ENCODE measurements at places on chromosomes 5 and 9.
A peak's percentile ranks its signal among the peaks of the same experiment; 100 is the strongest.

DNA sequence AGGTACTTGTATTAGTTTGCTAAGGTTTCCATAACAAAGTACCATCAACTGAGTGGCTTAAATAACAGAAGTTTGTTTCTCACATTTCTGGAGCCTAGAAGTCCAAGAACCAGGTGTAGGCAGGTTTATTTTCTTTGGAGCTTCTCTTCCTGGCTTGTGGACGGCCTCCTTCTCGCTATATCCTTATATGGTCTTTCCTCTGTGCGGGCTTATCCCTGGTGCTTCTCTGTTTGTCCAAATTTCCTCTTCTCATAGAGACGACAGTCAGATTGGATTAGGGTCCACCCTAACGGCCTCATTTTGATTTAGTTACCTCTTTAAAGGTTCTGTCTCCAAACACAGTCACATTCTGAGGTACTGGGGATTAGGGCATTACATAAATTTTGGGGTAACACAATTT, 88.3 kb downstream of the RMI1 start:
- no peaks in the 10 kb centered on the region for H3K4me1 ChIP-seq
- H3K36me3 ChIP-seq = no peaks in the 10 kb centered on the region
- H3K27me3 ChIP-seq = no peaks in the 10 kb centered on the region
- no peak for DNase-seq
- no peak overlapping the region for H3K4me3 ChIP-seq

DNA sequence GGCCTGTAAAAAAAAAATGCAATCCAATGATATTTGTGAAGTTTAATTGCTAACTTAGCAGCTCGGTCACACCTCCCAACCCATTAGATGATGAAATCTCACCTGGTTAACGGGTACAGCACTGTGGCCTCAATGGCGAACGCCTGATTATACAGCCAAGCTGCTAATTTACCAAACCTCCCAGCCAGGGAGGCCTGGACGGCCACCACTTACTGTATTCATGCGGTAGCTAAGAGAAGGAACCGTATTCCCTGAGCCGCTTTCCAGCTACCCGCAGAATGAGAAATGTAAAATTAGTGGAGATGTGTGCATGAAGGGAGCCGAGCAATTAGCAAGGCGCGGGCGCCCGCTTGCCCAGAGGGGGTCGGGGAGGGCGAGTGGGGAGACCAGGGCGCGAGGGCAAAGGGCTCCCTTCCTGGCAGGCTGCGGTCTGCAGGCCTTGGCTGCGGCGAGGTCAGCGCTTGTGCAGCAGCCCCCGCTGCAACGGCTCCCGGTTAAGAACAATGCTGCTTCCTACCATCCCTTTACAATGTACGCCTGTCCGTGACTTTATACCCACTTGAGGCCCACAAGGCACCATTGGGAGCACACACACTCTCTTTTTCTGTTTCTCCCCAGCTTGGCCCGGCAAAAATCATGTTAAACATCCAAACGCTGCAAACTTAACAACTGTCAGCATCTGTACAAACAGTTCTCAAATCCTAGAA, 70.4 kb upstream of the TBCA start:
- no peak overlapping the region for H3K4me3 ChIP-seq
- no peak for DNase-seq
- H3K27ac ChIP-seq = no peak overlapping the region

- H3K27me3 ChIP-seq = no peaks in the 10 kb centered on the region
- no peak overlapping the region for H3K27ac ChIP-seq
- H3K4me1 ChIP-seq = no peaks in the 10 kb centered on the region
- no peak for DNase-seq
- no peak overlapping the region for H3K4me3 ChIP-seq
- no peaks in the 10 kb centered on the region for H3K36me3 ChIP-seq
Measured at GRCh38 chr9:37398464-37399025, 24.0 kb upstream of the GRHPR start.

DNA sequence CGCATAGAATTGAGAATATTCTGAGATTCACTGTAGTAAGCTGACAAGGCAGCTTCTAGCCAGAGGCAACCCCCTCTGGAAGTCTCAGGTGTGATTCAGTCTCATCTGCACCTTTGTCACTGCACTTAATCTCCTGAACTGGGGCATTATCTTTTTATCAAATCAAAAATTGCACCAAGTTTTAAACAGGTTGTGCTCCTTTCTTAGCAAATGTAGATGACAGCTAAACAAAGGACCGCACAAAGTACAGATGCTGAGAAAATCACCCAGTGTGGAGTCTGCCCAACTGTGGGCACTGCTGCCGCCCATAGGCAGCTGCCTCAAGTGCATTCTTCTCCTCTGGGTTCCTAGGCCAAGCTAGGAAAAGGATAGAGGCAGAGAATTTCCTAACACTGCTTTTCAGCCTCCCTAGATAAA, 51.1 kb downstream of the STARD4 start:
- DNase-seq = no peak
- no peak overlapping the region for H3K4me3 ChIP-seq
- H3K4me1 ChIP-seq = no peaks in the 10 kb centered on the region
- H3K27ac ChIP-seq = no peak overlapping the region

- no peak overlapping the region for H3K27ac ChIP-seq
- no peaks in the 10 kb centered on the region for H3K4me1 ChIP-seq
- DNase-seq = no peak
- H3K36me3 ChIP-seq = no peaks in the 10 kb centered on the region
- H3K4me3 ChIP-seq = no peak overlapping the region
Measured at GRCh38 chr5:23405316-23406068, 101.9 kb upstream of the PRDM9 start.

DNA sequence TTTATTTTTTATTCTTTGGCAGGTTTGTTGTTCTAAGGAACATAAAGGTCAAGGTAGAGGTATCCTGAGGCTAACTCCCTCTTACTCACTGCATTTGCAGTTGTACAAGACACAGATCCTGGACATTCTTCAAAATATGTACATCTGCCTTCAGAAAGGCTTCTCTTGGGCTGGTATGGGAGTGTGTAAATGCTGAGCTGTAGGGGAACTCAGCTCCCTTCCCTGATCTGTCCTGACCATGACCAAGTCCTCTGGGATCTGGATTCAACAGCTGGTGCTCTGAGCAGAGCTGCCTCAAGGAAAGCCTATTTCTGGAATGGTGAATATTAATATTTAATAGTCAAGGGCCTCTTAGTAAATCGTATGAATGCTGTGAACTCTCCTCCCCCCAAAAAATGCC, 117.4 kb downstream of the PRKACG start:
- H3K27me3 ChIP-seq = no peaks in the 10 kb centered on the region
- no peak for DNase-seq
- no peaks in the 10 kb centered on the region for H3K36me3 ChIP-seq

DNA sequence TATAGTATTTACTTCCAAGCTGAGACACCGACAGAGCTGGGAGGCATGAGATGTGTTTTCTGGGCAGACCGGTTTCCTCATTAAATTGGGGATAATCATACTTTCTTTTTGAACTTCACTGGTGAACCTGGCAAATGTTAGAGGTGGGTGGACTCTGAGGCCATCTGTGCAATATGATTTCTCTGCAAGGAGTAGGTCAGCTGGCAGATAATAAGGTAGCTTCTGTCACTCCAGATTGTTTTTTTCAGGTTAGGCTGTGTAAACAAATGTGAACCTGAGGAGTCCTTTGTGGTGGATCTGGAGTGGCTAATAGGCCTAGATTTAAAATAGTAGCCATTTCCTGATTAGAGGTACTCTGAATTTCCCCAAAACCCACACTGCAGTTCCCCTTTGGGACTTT, 75.4 kb upstream of the S1PR3 start:
- no peak for DNase-seq
- H3K36me3 ChIP-seq = no peaks in the 10 kb centered on the region
- H3K27me3 ChIP-seq = no peaks in the 10 kb centered on the region
- peaks cover 10% of the 10 kb centered on the region for H3K4me1 ChIP-seq

- H3K27me3 ChIP-seq = peaks cover 5% of the 10 kb centered on the region
- H3K4me1 ChIP-seq = peaks cover 18% of the 10 kb centered on the region
Measured at GRCh38 chr5:431001-431710, 11.8 kb upstream of the EXOC3 start.

- H3K27ac ChIP-seq = no peak overlapping the region
- peaks cover 16% of the 10 kb centered on the region for H3K4me1 ChIP-seq
- DNase-seq = no peak
- peaks cover 23% of the 10 kb centered on the region for H3K27me3 ChIP-seq
Measured at GRCh38 chr5:159059722-159060121, 40.0 kb downstream of the EBF1 start.

DNA sequence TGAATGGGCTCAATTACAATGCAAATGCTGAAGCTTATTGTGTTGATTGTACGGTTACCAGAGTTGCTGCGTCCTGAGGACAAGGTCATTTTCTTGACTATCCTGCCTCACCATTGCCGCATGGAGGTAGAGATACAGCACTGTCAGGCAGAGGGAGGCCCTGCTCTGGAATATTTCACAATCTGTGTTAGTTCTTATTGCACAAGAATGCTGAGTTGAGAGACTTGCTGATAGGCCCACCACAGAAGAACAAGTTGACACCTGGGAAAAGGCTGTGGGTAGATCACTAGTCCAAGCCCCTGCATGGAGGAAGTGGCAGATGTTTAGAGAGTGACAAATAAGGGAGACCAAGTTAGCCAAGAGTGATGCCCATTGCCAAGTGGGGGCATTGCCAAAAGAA, 344.5 kb upstream of the ITGA1 start:
- no peaks in the 10 kb centered on the region for H3K4me1 ChIP-seq
- H3K27ac ChIP-seq = no peak overlapping the region
- no peak for DNase-seq

- no peak for DNase-seq
- H3K36me3 ChIP-seq = no peaks in the 10 kb centered on the region
- H3K27me3 ChIP-seq = no peaks in the 10 kb centered on the region
- H3K27ac ChIP-seq = no peak overlapping the region
- H3K4me1 ChIP-seq = no peaks in the 10 kb centered on the region
- no peak overlapping the region for H3K4me3 ChIP-seq
Measured at GRCh38 chr9:93171261-93171990, 12.5 kb upstream of the WNK2 start.

DNA sequence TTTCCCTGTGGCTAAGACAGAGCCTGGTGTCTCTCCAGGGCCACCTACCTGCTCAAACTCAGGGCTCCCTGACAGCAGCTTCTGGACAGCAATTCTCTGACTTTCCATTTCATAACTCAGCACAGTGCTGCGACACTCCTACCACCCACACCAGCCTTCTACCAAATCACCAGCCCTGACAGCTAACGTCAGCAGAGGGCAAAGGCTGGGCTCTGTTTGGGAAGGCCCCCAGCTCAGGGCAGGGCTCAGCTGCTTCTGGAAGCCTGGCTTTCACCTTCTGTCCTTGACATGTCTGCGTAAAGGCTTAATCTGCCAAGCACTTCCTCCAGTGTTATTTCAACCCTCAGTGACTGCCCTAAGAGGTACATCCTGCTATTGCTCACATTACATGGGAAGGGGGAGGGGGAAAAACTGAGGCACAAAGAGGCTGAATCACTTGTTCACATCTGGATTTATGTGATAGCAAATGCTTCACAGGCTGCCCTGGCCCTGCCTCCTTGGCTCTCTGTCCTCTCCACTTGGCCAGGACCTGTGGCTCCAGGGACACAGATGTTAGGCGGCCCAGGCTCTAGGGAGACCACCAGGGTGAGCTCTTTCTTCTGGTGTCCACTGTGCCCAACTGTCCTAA, 102.5 kb upstream of the PANK3 start:
- H3K27ac ChIP-seq = peak overlapping the region; percentile 31
- H3K27me3 ChIP-seq = no peaks in the 10 kb centered on the region
- H3K4me3 ChIP-seq = no peak overlapping the region
- no peak for DNase-seq

GRCh38 chr5:139696167-139696893, 48.2 kb downstream of the CXXC5 start:
- H3K27me3 ChIP-seq = no peaks in the 10 kb centered on the region
- no peak for DNase-seq
- peak overlapping the region; percentile 94 for H3K27ac ChIP-seq

DNA sequence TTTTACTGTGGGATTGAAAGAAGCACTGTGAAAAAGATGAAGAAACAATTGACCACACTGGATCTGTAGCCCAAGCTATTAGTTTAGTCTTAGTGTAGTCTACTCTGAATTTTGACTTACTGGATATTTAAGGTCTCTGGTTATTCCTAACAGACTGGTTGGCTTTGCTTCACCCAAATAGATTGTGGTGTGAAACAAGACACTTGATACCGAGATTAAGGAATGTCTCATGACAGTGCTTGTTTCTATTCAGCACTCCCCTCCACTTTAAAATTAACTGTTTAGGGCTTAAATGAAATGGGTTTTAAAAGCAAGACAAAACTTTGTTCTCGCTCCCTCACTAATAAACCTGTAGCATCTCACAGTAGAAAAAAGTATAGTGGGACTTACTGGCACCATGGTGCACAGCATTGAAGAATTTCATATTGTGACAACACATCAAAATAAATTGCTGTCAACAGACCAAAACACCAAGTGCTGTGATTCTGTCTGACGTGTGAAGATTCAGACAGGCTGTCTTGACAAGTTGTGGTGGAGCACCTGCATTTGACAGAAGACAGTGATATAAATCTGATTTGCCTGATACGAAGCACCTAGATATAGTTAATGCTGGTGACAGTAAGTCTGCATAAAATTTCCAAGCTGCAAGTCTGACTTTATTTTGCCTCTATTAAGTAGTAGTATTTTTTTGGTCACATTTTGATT, 73.1 kb downstream of the PBX3 start:
- H3K36me3 ChIP-seq = no peaks in the 10 kb centered on the region
- no peak for DNase-seq
- H3K4me3 ChIP-seq = no peak overlapping the region
- H3K27me3 ChIP-seq = no peaks in the 10 kb centered on the region
- H3K27ac ChIP-seq = no peak overlapping the region
- H3K4me1 ChIP-seq = peaks cover 7% of the 10 kb centered on the region

DNA sequence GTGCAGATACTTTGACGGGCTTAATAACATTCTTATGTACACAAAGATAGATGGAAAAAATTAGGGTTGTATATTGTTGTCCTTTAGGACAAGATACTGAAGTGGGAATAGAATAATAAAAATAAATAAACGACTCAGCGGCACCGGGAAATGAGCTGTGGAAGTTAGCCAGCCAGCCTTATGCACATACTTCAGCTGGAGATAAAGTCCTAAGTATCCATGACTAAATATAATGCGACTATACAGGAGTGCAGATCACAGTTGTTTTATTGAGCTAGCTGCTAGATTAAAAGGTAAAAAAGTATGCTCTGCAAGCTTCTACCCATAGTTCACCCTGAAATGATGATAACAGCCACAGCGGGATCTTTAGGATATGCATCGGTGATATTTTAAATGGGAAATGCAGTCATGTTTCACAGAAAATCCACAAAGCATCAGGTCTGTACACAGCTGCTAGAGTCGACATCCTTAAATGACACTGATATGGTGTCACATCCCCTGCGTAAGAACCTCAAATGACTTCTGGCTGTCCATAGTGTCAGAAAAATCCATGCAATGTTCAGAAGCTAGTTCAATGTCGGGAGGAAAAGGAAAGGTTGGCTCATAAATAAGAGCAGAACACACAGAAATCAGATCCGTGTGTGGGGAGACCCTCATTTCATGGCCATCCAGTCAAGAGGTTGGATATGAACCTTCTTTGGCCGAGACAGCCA, 392.8 kb upstream of the DAP start:
- no peaks in the 10 kb centered on the region for H3K36me3 ChIP-seq
- H3K27ac ChIP-seq = no peak overlapping the region
- no peaks in the 10 kb centered on the region for H3K27me3 ChIP-seq
- H3K4me1 ChIP-seq = no peaks in the 10 kb centered on the region
- DNase-seq = no peak
